ENCODE measurements at places on chromosomes 4 and X.
A peak's percentile ranks its signal among the peaks of the same experiment; 100 is the strongest.

GRCh38 chrX:48578661-48579128 is 4.4 kb downstream of the RBM3 start:
- DNase-seq: no peak

DNA sequence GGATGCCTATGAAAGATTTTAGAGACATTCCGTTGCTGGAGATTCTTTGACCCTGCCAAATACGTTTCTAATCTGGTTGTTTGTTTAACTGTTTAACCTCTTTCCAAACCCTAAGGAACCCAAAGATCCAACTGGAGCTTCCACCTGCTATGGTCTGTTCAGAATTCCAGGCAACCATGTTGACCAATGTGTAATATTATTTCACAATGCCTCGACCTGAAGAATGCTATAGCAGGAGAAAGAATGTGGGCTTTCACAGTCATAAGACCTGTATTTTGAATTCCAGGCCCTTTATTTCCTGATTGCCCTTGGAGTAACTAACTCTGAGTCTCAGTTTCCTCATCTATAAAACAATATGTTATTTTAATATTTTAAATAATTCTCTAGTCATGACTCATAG is 90.8 kb downstream of the COL25A1 start:
- no peak for DNase-seq

GRCh38 chr4:88820698-88821415 is 123.2 kb upstream of the NAP1L5 start:
- DNase-seq: no peak

DNA sequence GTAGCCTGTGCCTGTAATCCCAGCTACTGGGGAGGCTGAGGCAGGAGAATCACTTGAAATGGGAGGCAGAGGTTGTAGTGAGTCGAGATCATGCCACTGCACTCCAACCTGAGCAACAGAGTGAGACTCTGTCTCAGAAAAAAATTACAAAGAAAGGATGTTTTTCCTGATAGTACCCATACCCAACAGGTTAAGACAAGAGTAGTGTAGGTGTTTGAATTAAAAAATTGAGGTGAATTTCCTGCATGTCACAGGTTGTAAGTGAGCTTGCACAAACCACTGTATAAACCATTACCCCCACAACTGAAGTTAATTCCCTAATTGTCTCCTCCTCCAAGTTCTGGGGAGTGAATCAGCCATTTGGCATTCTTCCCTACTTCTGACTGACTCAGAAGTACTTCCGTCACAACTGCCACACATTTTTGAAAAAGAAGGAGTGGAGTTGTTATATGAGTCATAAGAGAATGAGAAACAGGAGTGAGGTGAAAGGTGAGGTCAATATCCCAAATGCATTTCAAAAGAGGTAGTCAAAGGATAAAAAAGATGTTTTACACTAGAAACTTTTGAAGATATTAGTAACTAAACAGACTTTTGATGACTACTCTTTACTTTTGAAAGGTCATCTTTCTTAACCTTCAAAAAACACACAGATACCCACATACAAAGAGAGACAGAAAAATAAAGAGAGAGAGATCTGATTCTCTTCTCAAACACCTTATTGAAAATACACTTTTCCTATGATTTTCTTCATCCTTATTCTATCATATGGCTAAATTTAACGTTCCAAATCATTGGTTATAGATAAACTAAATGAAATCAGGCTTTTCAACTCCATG is 134.5 kb downstream of the BTC start:
- DNase-seq: no peak

DNA sequence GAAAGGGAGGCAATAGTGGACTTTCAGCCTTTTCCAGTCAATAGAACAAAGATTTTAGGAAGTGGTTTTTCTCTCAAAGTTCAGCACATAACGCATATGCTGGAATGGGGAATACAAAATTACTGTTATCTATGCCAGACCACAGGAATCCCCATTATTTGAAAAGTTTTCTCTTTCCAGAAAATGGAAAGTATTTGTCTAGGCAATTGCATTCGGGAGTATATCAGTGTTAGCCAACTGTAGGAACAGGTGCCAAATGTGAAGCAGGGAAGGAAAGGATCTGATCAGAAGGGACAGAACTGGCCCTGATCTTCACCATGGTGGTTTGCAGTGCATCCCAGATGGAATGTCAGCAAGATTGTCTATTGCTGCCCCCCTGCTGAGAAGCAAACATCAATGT is 213.6 kb downstream of the CPE start:
- DNase-seq: no peak

DNA sequence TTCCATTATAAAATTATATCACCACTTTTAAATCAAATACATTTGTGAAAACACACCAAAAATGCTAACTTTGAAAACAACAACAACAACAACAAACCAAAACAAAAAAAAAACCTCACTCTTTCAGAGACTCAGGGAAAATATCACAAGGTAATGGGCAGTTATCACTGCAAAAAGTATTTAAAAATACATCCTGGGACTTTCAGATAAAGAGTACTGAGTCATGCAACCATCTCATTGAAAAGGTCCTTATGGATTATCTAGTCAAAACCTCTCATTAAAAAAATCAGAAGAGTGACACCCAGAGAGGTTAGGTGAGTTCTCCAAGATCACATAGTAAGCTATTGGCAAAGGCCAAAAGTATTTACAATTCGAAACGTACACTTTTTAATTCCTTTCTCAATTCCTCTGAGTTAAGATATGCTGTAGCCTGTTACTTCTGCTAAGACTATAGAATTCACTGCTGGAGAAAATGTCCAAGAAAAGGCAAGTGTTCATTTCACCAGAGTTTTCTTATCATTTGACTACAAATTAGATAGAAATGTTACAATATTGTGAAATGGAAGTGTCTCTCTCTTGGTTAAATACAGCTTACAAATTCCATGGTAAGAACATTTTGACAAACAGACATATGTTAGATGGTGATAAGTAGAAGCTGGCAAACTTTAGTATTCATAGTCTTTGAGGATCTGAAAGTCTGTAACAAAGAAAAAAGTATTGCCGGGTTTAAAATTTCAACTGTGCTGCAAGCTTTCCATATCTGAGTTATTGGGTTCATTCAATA is 9.3 kb downstream of the STX18 start:
- no peak for DNase-seq

DNA sequence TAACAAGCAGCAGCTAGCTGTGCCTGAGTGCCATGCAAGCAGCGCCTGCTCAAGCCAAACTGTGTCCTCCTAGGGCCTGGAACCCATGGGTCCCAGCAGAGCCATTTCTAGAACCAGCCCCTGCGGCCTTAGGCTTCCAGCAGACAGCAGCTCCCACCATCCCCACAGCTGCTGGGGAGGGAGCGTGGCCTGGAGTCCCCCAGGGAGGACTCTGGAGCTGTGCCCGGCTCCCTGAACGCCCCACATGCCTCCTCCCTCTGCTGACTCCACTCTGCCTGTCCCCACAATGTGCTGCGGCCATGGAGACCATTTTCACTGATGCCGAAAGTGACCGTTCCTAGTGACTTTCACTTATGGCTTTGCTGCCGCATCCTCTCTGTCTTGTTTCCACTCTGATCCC is 45.9 kb downstream of the GAK start:
- no peak for DNase-seq

GRCh38 chrX:8820910-8821527 is 19.8 kb upstream of the FAM9A start:
- DNase-seq: no peak

DNA sequence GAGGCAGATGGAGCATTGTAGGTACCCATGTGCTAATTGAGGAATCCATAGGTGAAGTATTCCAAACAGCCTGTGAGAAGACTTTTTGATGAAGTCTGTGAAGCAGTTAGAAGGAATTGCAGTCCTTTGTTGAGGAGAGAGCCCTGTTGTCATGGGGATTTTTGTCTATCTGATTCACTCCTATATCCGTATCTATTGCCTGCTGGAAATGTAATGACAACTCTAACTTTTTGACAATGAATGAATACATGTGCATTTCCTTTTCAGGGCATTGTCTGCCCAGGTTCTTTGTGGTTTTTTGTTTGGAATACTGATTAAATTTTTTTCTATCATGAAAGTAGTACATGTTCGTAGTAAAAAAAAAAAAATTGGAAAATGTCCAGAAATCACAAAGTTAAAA is 31.1 kb downstream of the STK32B start:
- DNase-seq: no peak

GRCh38 chr4:165580351-165580905 is 201.6 kb downstream of the CPE start:
- no peak for DNase-seq

DNA sequence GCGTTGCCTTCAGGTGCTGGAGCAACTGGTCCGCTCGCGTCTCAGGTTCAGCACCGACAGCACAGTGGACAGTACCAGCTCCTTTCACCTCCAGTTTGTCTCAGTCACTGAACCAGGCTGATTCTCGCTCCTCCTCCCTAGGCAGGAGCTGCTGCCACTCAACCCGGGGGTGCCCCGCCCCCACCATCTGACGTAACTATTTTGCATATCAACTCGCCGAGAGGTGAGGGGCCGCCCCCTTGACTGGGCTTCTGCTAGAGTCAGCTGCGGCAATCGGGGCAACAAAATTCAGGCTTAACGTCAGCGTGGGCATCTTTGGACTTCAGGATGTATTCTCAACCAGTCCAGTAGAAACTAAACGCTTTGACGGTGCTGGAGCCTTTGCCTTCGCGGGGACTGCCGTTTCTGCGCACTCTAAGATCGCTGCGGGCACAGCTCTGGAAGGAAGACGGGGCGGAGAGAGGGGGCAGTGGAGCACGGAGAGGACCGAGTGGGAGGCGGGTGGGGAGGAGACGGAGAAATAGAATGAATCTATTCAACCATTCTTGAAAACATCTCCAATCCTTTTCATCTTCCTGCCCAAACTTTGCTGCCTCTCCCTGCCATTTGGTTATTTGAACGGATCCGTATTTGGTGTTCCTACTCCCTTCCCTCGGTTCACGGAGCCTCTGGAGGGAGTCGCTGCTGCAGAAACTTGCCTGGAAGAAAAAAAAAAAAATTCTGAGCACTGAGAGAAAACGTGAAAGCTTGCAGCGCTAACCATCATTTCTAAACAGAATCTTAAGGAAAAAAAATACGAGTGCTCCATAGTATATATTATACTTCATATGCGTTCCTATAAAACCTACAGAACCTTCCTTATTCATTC is at the start of gene FSTL5:
Gene FSTL5, minus strand, starts transcription at position 109 of the 868 bp plus-strand sequence. CDS start 52,604 bp downstream, outside the sequence.
- peak; percentile 56 for DNase-seq

- no peak for DNase-seq
These were observed 1476.8 kb downstream of the ADGRL3 start for GRCh38 chr4:62676962-62677361.

GRCh38 chr4:56870946-56871345 is 36.8 kb upstream of the REST start:
- DNase-seq: no peak

GRCh38 chr4:150082241-150082640 is 4.0 kb downstream of the DCLK2 start:
- no peak for DNase-seq

- DNase-seq: no peak
These were observed 26.0 kb upstream of the SETD7 start for GRCh38 chr4:139582044-139582443.

- no peak for DNase-seq
These were observed at the start of gene FAM9B for GRCh38 chrX:9033989-9034388. Gene FAM9B (minus strand): TSS chrX:9034127. CDS start chrX:9032986, 1,141 bp downstream.

- DNase-seq: no peak
These were observed 383.5 kb upstream of the INTU start for GRCh38 chr4:127249066-127249766.

DNA sequence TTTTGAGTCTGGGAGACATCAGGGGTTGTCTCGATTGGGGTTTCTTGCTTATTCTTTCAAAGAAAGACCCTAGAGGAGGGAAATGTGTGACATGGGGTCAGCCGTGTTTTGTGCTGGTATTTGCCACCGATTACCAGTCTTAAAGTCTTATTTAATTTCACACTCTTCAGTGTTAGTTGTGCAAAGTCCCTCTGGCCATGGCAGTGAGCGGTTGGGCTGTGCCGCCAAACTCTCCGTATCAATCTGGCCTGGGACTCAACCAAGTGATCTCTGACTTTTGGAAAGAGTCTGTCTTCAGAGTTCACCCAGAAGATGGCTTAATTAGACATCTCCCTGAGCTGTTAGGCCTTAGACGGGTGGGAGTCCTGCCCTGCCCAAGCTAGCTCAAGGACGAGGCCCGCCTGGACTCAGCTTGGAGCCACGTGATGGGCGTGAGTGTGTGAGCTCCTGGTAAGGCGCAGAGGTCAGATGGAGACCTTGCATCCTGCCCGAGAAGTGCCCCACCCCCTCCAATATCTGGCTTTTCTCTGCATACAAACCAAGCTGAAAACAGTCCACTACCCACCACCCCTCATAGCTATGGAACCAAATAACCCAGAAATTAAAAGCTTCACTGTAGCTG is 3.8 kb upstream of the PITX2 start:
- no peak for DNase-seq

- no peak for DNase-seq
These were observed 277.9 kb downstream of the KLHL13 start for GRCh38 chrX:117838581-117839331.
